ENCODE measurements at places on chromosomes 7 and 10.

- DNase-seq: peak; percentile 60
Measured at GRCh38 chr7:981793-982510, 1.0 kb upstream of the CYP2W1 start.

DNA sequence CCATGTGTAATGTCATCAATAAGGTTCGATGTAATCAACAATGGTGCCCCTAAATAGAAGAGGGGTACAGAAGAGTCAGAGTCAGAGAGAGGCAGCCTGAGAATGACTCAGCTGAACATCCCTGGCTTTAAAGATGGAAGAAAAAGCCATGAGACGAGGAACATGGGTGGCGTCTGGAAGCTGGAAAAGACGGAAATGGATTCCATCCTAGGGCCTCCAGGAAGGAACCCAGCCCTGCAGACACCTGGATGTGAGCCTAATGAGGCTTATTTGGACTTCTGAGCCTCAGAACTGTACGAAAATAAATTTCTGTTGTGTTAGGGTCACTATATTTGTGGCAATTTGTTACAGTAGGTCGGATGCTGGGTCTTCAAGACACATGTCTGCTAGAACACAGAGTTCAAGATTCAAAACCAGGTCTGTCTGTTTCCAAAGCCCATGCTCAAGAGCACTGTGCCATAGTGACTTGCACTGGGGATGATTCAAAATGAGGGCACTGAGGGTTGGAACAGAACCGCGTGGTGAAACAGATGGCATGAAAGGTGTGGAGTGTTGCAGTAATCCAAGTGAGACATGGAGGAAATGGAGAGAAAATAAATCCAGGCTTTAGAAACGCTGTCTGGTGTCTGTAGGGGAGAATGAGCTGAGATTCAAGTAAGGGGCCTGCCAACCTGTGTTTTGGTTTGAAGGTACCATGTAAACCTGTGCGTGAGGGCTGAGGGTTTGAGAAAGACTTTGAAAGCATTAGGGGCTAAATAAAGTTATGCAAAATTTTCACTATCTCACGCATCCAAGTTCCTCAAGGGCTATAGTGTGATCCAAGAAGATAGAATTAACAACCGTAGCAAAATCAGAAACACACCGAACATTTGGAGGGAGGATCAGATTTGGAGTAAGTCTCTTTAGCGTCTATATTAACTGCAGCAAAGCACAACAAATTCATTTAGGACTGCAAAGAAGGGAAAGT, 849.1 kb upstream of the AUTS2 start:
- DNase-seq: no peak

GRCh38 chr7:47580811-47581331, 1.0 kb downstream of the TNS3 start:
- DNase-seq: no peak

GRCh38 chr10:34505338-34505737, 309.8 kb downstream of the PARD3 start:
- no peak for DNase-seq

GRCh38 chr10:130218181-130218641, 82.0 kb downstream of the GLRX3 start:
- DNase-seq: no peak

GRCh38 chr10:60731134-60731885, 47.0 kb upstream of the CDK1 start:
- no peak for DNase-seq

- DNase-seq: no peak
Measured at GRCh38 chr7:155381852-155382801, 75.8 kb upstream of the EN2 start.

DNA sequence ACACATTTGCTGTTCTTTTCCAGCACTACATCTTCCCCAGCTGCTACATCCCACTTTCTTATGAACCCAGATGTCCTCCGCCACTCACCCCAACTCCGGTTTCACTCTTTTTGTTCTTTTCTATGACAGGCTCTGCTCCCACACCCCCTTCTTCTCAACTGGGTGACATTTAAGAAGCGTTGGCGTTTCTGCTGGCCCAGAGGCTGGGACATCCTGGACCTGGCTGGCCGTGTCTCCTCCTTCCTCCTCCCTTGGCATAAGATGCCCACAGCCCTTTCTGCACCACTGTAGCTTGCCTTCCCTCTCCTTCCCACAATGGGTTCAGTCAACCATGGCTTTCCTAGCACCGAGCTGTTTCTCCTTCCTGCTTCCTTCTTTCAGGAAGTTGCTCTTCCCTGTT, 9.4 kb upstream of the CALML5 start:
- no peak for DNase-seq

- DNase-seq: no peak
Measured at GRCh38 chr7:123862775-123863174, 17.8 kb downstream of the HYAL4 start.

GRCh38 chr10:3563298-3563697, 221.7 kb downstream of the KLF6 start:
- DNase-seq: no peak

GRCh38 chr7:16963044-16963443, 81.3 kb upstream of the AGR3 start:
- DNase-seq: no peak

DNA sequence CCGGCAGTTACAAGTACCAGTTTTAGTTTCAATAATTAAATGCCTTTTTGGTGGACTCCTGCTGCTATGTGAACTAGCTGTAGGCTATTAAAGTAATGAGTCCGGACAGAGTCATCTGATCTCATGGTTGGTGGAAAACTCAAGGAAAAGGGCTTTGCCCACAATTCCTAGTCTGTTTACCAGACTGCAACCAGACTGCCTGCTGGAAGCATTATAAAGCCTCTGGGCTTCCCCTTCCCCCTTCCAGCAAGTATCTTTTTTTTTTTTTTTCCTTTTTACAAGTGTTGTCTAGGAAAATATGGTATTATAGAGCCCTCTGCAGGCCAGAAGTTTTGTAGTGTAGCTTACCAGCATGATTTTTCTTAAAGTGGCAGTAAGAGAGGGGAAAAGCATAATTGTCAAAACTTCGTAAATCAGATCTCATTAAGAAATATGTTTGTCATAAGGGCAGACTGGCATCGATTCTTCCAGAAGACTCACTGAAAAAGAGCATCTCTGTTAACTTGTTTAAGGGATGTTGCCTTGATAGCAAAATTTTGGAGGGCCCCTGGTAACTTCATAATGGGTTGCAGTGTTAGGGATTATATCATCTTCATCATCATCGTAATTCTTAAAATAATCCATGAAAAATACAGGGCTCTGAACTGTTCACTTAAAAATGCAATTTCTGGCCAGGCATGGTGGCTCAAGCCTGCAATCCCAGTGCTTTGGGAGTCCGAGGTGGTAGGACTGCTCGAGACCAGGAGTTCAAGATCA, 181.3 kb downstream of the TAX1BP1 start:
- DNase-seq: no peak

DNA sequence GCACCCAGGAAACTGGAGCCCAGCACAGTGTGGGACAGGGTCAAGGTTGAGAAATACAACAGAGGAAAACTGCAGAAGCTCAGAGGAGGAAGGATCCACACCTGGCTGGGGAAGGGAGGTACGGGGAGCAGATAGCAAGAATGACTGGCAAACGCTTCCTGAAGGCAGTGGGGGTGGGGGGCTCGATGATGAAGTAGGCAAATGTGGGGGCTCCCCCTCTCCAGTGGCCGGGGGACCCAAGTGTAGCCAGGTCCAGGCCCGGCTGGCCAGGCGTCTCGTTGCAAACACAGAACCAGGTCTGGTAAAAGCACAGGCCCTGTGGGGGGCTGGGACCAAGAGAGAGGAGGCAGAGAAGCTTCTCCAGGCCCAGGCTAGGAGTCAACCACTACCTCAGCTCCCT, 7.7 kb downstream of the CHST15 start:
- DNase-seq: no peak
